ENCODE measurements at places on chromosomes 7 and 10.

- DNase-seq, result peak; percentile 8
Measured at GRCh38 chr10:30002426-30003266, 56.7 kb downstream of the JCAD start.

GRCh38 chr7:105799006-105799405 is 77.4 kb downstream of the ATXN7L1 start:
- no peak for DNase-seq

- DNase-seq, result no peak
Measured at GRCh38 chr10:133326745-133327650, 9.7 kb downstream of the CALY start.

GRCh38 chr7:43942997-43943396 is 16.8 kb downstream of the UBE2D4 start:
- no peak for DNase-seq

- DNase-seq, result no peak
Measured at GRCh38 chr7:114574384-114574783, 159.8 kb downstream of the FOXP2 start.

GRCh38 chr10:44326474-44327030 is 58.3 kb downstream of the CXCL12 start:
- no peak for DNase-seq

DNA sequence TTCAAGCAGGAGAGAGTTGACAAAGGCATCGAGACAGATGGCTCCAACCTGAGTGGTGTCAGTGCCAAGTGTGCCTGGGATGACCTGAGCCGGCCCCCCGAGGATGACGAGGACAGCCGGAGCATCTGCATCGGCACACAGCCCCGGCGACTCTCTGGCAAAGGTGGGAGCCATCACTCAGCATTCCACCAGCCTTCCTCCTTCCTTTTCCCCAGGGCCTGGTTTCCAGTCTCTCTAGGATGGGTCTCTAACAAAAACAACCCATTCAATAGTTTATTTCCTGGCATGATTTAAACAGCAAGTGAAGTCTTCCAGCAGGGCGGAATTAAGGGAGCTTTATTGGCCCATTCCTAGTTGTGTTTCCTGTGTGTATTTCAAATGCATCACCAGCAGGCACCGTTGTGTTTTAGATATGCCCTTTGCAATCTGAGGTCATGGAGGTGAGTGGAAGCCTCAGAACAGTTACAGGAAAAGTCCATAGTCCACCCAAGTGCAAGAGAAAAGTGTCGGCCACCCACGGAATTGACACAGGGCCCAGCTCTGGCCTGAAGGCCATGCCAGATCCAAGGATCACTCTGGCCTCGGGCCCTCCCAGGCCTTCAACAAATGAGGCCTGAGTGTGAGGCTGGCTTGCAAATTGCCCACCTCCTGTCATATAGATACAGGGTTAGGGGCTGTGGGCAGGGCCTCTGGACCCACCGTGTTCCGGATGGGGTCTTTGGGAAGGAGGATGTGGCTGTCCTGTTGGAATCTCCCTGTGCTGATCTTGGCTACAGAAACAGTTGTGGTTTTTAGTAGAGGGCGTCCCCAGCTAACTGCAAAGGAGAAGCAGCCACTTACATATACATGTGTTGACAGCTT is 46.9 kb upstream of the TRIM8 start:
- DNase-seq, result no peak

- no peak for DNase-seq
Measured at GRCh38 chr7:130292682-130293257, at the start of gene CPA4. CPA4 (plus strand) TSS chr7:130293161; CDS start chr7:130293181, 20 bp downstream.

DNA sequence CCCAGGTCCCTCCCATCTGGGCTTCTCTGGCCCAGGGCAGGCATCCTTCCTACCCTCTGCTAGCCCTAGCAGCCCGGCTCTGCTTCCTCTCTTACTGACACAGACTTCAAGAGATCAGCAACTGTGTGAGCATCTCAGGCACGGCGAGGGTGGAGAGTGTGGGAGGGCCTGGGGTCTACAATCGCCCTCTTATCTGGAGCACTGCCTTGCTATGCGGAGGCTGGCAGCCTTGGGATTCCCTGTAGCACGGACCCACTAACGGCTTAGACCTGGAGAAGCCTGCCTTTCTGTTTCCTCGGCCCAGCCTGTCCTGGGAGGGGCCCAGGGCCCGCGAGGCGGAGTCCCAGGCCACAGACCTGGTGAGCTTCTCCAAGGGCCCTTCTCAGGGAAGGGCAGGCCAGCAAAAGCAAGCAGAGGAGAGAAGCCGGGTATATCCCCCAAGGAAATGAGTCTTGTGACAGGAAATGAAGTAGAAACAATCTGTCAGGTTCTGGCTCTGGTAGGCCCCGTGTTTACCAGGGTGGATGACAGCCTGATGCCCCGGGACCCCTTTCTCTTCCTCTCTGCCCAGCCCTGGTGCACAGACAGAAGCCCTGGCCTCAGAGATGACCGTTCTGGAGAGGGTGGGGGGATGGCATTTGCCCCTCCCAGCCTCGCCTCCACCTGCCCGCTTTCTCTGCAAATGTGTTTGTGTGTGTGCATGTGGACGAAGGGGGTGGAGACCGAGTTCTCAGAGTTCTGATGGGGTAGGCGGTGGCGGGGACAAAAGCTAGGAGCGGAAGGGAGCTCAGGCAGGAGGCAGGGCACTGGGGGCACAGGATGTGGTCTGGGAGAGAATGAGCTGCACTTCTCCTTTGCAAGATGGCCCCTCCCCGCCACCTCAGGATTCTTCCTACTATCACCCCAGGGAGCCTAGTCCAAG is 2.5 kb downstream of the LRCH4 start:
- DNase-seq, result peak; percentile 46

- peak; percentile 77 for DNase-seq
Measured at GRCh38 chr10:72260239-72260975, 13.3 kb upstream of the DDIT4 start.

DNA sequence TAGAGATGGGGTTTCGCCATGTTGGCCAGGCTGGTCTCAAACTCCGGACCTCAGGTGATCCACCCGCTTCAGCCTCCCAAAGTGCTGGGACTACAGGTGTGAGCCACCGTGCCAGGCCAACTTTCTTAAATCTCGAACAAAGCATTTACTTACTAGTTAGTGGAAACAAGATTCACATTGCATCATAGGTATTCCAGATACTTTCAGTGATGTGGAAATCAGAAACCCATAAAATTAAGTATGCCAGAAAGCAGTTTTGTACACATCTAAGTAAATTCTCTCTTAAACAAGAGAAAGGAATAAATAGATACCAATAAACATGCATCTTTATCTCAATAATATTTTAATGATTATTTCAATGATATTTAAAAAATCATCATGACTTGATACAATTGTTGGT is 75.5 kb downstream of the DGKI start:
- DNase-seq, result no peak

DNA sequence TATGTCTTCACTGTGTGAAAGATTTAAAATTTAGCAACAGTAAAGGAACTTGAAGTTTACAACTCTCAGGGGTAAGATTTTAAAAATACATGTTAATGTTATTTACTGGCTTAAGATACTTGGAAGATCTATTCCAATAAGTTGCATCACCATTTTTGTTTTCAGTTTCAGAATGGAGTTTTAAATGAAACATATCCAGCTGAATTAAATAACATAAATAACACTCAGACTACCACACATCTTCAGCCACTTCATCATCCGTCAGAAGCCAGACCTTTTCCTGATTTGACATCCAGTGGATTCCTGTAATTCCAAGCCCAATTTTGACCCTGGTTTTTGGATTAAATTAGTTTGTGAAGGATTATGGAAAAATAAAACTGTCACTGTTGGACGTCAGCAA is 44.3 kb downstream of the AHR start:
- no peak for DNase-seq

GRCh38 chr10:70671619-70672164 is 614 bp upstream of the ADAMTS14 start:
- no peak for DNase-seq

DNA sequence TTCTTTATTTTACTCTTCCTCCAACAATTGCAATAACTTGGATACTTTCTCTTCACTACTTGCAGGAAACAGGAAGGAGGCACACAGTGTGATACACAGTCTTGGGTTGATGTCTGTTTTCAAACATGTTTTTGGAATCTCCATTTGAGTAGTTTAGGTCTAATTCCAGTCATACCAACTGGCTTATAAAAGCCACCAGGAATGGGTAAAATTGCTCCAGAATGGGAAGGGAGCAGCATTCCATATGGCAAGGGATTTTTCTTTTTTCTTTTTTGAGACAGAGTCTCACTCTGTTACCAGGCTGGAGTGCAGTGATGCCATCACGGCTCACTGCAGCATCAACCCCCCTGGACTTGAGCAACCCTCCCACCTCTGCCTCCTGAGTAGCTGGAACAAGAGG is 545.1 kb upstream of the GALNT17 start:
- no peak for DNase-seq

DNA sequence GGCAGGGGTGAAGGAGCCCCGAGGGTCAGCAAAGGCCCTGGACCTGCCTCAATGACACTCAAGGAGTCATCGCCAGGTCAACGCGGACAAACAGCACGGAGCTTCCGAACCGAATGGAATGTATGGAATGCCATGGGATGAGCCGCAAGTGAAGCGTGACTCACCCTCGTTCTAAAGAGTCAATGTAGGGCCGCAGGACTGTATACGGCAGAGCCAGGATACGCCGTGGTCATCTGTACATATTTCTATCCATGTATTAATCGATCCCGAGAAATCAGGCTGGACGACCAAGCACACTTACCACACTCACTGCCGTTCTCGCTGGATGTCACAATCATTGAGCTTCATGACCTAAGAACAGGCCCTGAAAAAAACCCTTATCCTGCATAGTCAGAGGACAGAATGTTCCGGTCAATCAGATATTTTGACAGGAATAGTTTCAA is 4.3 kb downstream of the SNX8 start:
- no peak for DNase-seq

- no peak for DNase-seq
Measured at GRCh38 chr10:11551916-11552602, 59.4 kb downstream of the USP6NL start.

GRCh38 chr7:85529831-85530230 is 343.0 kb upstream of the SEMA3D start:
- no peak for DNase-seq

- no peak for DNase-seq
Measured at GRCh38 chr10:5613481-5614154, 52.8 kb downstream of the ASB13 start.

- DNase-seq, result no peak
Measured at GRCh38 chr7:94374231-94374630, 20.5 kb upstream of the COL1A2 start.

DNA sequence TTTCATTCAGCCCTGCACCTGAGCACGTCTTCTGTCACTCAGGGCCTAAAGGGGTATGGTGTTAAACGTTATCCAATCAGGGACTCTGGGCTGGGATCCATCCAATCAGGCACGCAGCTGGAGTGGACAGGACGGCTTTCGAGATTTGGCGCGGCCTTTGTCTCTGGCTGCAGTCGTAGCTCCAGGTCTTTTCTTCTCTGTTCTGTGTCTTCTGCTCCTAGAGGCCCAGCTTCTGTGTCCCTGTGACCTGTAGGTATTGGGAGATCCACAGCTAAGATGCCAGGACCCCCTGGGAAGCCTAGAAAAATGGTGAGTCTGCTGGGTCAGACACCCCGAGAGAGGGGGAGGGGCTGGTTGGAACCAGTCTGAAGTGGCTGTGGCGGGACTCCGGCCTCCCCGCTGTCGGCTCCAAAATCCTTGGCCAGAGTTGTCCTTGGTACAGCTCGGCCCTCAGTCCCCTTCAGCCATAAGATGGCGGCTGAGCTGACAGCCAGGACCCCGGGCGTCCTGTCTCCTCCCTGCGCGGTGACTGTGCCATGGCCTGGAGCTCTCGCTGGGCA is 11.7 kb upstream of the ZNF680 start:
- DNase-seq, result no peak

DNA sequence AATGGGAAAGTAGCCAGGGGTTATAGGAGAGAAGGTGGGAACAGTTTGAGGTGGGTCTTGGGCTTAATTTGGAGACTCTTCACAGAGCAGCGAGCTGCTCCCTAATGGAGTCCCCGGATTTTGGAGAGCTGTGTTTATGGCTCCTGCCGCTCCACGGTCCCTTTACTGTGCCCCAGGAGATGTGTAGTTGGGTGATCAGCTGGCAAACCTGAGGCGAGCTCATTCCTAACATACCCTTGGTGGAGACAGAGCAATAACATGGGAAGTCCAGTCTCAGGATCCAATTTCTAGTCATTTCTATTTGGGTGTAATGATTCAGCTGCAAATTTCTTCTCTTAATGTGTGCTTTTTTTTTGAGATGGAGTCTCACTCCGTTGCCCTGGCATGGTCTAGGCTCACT is 1.5 kb downstream of the GARIN1A start:
- no peak for DNase-seq

DNA sequence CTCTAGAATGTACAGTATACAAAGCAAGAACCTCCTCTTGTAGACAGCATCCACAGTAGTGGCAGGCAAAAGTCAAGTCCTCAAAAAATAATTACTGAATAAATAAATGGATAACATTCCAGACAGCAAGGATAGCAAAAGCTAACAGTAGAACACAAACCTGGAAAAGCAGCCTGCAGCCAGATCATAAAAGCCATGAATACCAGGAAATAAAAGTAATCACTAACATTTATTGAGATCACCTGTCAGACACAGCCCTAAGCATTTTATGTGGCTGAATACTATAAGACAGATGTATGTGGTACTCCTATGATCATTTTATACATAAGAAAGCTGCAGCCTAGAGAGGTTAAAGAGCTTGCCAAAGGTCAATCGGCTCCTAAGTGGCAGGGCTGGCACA is 34.0 kb downstream of the CUL2 start:
- DNase-seq, result no peak

GRCh38 chr7:155340071-155340531 is 42.4 kb downstream of the INSIG1 start:
- DNase-seq, result no peak

- no peak for DNase-seq
Measured at GRCh38 chr10:95451568-95452524, 109.3 kb downstream of the SORBS1 start.

- DNase-seq, result no peak
Measured at GRCh38 chr10:35398355-35398754, 62.0 kb downstream of the CCNY start.

DNA sequence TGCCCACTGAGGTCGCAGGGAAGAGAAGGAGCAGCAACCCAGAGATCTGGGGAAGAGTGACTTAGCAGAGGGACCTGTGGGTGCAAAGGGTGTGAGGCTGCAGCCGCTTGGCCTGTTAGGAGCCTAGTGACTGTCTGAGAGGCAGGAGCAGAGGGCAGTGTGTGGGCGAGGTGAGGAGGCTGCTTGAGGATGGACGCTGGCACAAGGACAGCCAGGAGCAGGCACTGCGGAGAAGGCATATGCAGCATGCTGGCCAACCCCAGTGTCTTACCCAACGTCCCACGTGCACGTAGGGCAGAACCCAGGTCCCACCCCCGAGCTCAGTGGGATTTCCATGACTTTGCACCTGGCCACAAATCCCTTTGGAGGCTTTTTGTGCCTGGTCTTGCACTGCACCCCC is 54.1 kb downstream of the C10orf105 start:
- DNase-seq, result no peak

DNA sequence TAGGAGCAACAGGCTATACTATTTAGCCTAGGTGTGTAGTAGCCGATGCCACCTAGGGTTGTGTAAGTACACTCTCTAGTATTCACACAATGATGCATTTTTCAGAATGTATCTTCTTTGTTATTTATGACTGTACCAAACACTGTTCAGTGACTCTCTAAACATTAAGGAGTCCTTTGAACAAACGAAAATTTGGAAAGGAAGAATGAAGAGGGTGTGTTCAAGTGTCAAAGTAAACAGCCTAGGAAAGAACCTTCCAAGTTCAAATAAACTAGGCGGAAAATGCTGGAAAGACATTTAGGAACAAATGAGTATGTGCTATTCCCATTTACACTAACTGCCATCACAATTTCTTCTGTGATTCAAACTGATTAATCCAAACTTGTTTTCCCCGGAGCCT is 142.4 kb downstream of the CHCHD3 start:
- DNase-seq, result no peak

GRCh38 chr7:41149576-41149975 is 553.3 kb downstream of the INHBA start:
- no peak for DNase-seq
